Type B pancreatic cell (in vitro differentiated cells): ENCODE measurements at places on chromosomes 7 and 10.
A peak's percentile ranks its signal among the peaks of the same experiment; 100 is the strongest.

DNA sequence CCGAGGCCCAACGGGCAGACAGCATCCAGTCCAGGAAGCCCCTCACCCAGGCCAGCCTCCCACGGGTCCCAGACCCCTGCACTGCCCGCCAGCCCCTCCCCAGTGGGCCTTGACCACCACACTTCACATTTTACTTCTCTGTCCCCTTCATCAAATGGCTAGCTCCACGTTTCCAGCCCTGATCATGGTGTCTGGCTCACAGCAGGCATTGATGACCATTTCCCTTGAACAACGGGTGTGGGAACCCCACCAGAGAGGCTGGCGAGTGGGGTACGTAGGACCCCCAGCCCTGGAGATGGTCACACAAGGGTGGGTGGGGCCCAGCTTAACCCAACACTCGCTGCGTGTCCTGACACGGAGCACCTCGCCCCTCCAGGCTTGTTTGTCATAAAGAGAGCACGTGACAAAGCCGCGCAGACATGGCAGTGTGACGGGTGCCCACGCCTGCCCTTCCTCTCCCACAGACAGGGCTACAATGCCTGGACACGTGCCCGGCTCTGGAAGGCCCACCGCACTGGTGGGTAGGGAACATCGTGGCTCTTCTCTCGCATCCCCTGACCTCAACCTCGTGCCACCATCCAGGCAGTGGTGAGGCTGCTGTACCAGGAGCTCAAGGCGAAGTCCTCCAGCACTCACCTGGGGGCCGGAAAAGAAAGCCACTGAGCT is 267.7 kb downstream of the MAD1L1 start:
- no peaks in the 10 kb centered on the region for H3K27me3 ChIP-seq
- no peak for DNase-seq
- H3K4me3 ChIP-seq = no peak overlapping the region
- H3K36me3 ChIP-seq = peaks cover 23% of the 10 kb centered on the region
- H3K27ac ChIP-seq = no peak overlapping the region

- no peak overlapping the region for H3K4me3 ChIP-seq
- no peak for DNase-seq
- H3K27me3 ChIP-seq = peaks cover 3% of the 10 kb centered on the region
- H3K27ac ChIP-seq = no peak overlapping the region
Observed at GRCh38 chr7:80458822-80459725, 52.8 kb downstream of the GNAT3 start.

- H3K36me3 ChIP-seq = peaks cover 8% of the 10 kb centered on the region
- H3K4me3 ChIP-seq = no peak overlapping the region
- DNase-seq = no peak
- peaks cover 4% of the 10 kb centered on the region for H3K27me3 ChIP-seq
- H3K4me1 ChIP-seq = peaks cover 30% of the 10 kb centered on the region
Observed at GRCh38 chr10:70057306-70057705, 4.7 kb downstream of the MACROH2A2 start.

- H3K4me1 ChIP-seq = no peaks in the 10 kb centered on the region
- peak overlapping the region; percentile 65 for H3K27ac ChIP-seq
- no peak overlapping the region for H3K4me3 ChIP-seq
- H3K36me3 ChIP-seq = peaks cover 52% of the 10 kb centered on the region
- no peak for DNase-seq
Observed at GRCh38 chr10:49465736-49466135, 69.8 kb upstream of the DRGX start.

- no peak overlapping the region for H3K4me3 ChIP-seq
- no peaks in the 10 kb centered on the region for H3K4me1 ChIP-seq
- no peaks in the 10 kb centered on the region for H3K36me3 ChIP-seq
- H3K27me3 ChIP-seq = no peaks in the 10 kb centered on the region
- H3K27ac ChIP-seq = no peak overlapping the region
Observed at GRCh38 chr7:89813081-89813480, 341.2 kb upstream of the STEAP1 start.

GRCh38 chr7:24212073-24212472 is 71.9 kb upstream of the NPY start:
- DNase-seq = no peak
- H3K27ac ChIP-seq = no peak overlapping the region
- no peaks in the 10 kb centered on the region for H3K36me3 ChIP-seq
- no peaks in the 10 kb centered on the region for H3K4me1 ChIP-seq
- no peaks in the 10 kb centered on the region for H3K27me3 ChIP-seq

DNA sequence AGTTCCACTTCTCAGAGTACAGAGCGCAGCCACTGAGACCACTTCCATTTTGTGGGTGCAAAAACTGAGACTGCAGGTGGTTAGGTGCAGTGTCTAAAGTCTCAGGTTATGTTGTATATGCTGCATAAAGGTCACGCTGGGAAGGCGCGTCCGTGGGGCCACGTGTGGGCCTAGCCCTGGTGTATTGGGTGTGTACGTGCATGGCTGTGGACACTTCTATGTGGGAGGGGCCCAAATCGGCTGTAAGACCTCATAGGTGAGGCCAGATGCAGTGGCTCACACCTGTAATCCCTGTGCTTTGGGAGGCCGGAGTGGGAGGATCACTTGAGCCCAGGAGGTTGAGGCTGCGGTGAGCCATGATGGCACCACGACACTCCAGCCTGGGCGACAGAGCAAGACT is 37.7 kb downstream of the GRID2IP start:
- no peaks in the 10 kb centered on the region for H3K36me3 ChIP-seq
- DNase-seq = no peak
- H3K27me3 ChIP-seq = no peaks in the 10 kb centered on the region
- H3K4me1 ChIP-seq = peaks cover 4% of the 10 kb centered on the region

- no peak overlapping the region for H3K27ac ChIP-seq
- H3K36me3 ChIP-seq = no peaks in the 10 kb centered on the region
Observed at GRCh38 chr7:111274857-111275256, 183.9 kb downstream of the LRRN3 start.

DNA sequence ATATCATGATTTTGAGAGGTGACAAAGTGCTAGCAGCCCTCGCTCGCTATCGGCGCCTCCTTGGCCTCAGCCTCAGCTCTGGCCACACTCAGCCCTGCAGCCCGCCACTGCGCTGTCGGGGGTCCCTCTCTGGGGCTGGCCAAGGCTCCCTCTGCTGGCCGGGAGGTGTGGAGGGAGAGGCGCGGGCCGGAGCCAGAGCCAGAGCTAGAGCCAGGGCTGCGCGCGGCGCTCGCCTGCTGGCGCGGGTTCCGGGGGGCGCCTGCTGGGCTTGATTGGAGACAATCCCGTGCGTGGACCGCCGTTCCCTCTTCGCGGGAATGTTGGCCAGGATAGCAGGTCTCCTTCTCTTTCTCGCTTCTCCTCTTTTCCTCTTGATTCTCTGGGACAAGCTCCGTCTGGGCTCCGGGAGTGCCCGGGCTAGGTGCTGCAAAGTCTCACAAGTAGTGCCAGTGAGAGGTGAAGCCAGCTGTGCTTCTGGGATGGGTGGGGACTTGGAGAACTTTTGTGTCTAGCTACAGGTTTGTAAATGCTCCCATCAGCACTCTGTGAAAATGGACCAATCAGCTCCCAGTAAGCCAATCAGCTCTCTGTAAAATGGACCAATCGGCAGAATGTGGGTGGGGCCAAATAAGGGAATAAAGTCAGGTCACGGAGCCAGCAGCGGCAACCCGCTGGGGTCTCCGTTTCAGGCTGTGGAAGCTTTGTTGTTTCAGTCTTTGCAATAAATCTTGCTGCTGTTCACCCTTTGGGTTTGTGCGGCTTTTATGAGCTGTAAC is 43.4 kb upstream of the ELMO1 start:
- H3K36me3 ChIP-seq = peaks cover 4% of the 10 kb centered on the region
- H3K4me3 ChIP-seq = no peak overlapping the region
- H3K4me1 ChIP-seq = no peaks in the 10 kb centered on the region
- no peak for DNase-seq
- H3K27ac ChIP-seq = no peak overlapping the region

- H3K27ac ChIP-seq = no peak overlapping the region
- H3K36me3 ChIP-seq = no peaks in the 10 kb centered on the region
- H3K4me3 ChIP-seq = no peak overlapping the region
- peaks cover 4% of the 10 kb centered on the region for H3K27me3 ChIP-seq
- no peaks in the 10 kb centered on the region for H3K4me1 ChIP-seq
Observed at GRCh38 chr10:48541144-48541795, 63.6 kb downstream of the ARHGAP22 start.

GRCh38 chr10:31599626-31600504 is 280.8 kb downstream of the ZEB1 start:
- H3K36me3 ChIP-seq = no peaks in the 10 kb centered on the region
- no peak overlapping the region for H3K27ac ChIP-seq
- no peak for DNase-seq
- H3K4me1 ChIP-seq = peaks cover 5% of the 10 kb centered on the region

DNA sequence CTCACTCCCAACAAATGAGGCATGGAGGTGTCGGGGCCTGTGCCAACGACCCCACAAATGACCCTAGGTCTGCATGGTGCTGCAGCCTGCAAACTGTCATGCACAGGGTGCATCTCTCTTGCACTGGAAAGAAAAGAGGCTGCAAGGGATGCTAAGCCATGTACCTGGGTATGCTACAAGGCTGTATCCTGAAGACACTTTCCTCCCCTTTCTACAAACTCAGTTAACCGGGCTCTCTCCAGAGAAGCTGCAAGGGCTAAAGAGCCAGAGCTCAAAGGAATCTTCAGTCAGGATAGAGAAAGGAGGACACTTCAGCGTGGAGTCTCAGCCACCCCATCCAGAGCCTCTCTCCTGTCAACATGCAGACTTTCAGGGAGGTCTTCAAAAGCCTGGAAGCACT is 449.0 kb downstream of the GRID1 start:
- H3K4me1 ChIP-seq = peaks cover 9% of the 10 kb centered on the region
- no peak for DNase-seq
- H3K4me3 ChIP-seq = no peak overlapping the region
- peaks cover 13% of the 10 kb centered on the region for H3K27me3 ChIP-seq

DNA sequence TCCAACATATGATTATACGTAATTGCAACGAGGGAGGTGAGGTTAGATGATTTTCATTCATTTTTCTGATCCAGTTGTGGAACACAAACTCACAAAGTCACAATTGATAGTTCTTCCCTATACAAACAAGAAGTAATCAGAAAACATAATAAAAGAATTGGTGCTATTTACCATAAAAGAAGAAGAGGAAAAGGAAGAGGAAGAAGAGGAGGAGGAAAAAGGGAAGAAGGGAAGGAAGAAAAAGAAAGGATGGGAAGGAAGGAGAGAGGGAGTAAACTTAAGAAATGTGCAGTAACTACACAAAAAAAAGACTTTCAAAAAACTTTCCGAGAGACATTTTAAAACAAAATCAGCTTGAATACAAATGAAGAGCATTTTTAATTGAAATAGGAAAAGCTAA is 65.0 kb downstream of the CCDC71L start:
- no peaks in the 10 kb centered on the region for H3K27me3 ChIP-seq
- H3K4me1 ChIP-seq = peaks cover 3% of the 10 kb centered on the region
- H3K4me3 ChIP-seq = no peak overlapping the region
- DNase-seq = no peak
- H3K36me3 ChIP-seq = no peaks in the 10 kb centered on the region

- no peaks in the 10 kb centered on the region for H3K4me1 ChIP-seq
- DNase-seq = no peak
- no peak overlapping the region for H3K27ac ChIP-seq
- H3K36me3 ChIP-seq = no peaks in the 10 kb centered on the region
- no peaks in the 10 kb centered on the region for H3K27me3 ChIP-seq
- H3K4me3 ChIP-seq = no peak overlapping the region
Observed at GRCh38 chr10:61701055-61701705, 38.5 kb downstream of the CABCOCO1 start.

DNA sequence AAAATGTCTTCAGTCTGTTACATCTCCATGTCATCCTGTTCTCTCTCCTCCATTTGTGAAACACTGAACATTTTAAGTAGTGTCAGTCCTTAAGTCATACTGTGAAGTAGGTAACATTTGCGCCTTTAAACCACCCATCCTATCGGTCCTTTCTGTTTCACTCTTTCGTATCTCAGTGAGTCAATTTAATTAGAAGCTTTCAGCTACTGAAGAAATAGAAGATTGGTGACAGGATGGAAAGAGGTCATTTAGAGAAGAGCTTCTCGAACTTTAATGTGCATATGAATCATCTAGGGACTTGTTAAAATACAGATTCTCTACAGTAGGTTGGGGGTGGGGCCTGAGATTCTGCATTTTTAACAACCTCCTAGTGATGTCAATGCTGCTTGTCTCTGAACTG is 113.4 kb downstream of the SRI start:
- no peaks in the 10 kb centered on the region for H3K27me3 ChIP-seq
- no peak overlapping the region for H3K4me3 ChIP-seq
- no peak overlapping the region for H3K27ac ChIP-seq
- H3K4me1 ChIP-seq = no peaks in the 10 kb centered on the region
- DNase-seq = no peak

GRCh38 chr10:22615819-22616499 is 98.4 kb downstream of the PIP4K2A start:
- no peak for DNase-seq
- peak overlapping the region; percentile 66 for H3K27ac ChIP-seq
- H3K4me3 ChIP-seq = peak overlapping the region; percentile 40
- H3K27me3 ChIP-seq = no peaks in the 10 kb centered on the region
